Inflammatory macrophage (primary cell): ENCODE measurements at places on chromosomes 7 and 10.

DNA sequence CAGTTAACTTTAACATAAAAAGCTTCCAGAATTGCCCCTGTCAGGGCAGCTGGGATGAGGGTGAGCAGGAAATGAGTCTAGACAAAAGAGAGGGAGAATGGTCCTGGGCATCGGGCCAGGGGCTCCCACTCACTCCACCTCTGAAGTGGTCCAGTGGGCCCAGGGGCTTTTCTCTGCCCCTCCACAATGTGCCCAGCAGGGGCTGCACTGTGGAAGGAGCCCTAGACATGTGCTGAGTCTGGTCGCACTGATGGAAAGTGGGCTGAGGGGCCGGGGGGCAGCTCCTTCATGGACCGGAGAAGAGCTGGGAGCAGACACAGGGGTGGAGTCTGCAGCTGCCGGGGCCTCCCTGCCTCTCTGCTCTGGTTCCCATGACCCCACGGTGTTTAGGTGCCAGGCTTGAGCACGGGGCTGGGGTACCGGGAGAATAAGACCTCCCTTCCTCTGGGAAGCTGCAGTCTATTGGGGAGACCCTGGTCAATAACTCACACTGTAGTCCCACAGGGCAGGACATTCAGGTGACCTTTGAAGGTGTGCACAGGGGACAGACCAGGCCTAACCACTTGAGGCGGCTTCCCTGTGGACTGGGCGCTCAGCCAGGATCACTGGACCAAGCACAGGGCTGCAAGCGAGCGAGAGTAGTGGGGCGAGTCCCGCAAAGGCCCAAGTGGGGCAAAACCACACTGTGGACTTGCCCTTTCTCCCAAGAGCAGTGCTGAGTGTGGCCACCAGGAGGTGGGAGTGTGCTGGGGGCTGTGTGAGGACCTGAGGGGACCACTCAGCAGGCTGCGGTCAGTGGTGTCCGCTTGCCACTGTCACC, 6.1 kb downstream of the ADCY1 start:
- no peak for DNase-seq

GRCh38 chr7:43591558-43592180, 8.8 kb downstream of the STK17A start:
- no peak for DNase-seq

- no peak for DNase-seq
Measured at GRCh38 chr7:32582036-32582435, 86.7 kb downstream of the AVL9 start.

DNA sequence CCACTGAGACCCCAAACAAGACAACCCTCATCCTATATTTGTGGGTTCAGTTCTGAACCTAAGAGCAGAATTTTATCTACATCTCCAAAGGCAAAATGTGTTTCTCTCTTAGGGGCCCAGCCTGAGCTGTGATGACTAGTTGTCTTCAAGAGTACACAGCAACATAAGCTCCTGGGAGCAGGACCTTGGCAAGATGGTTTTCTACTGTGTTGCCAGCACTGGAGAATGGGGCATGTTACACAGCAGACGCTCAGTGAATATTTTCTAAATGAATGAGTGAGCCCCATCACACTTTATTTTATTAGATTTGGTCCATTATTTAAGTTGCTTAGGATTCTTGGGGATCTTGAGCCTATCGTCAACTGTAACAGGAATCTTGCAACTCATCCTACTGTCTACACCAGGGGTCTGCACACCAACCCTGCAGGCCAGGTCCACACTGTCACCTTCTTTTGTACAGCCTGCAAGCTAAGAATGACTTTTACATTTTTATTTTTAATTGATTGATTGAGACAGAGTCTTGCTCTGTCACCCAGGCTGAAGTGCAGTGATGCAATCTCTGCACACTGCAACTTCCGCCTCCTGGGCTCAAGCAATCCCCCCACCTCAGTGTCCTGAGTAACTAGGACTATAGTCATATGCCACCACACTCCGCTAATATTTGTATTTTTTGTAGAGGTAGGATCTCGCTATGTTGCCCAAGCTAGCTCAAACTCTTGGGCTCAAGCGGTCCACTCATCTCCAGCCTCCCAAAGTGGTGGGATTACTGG, 347.1 kb downstream of the FGFR2 start:
- DNase-seq: no peak

DNA sequence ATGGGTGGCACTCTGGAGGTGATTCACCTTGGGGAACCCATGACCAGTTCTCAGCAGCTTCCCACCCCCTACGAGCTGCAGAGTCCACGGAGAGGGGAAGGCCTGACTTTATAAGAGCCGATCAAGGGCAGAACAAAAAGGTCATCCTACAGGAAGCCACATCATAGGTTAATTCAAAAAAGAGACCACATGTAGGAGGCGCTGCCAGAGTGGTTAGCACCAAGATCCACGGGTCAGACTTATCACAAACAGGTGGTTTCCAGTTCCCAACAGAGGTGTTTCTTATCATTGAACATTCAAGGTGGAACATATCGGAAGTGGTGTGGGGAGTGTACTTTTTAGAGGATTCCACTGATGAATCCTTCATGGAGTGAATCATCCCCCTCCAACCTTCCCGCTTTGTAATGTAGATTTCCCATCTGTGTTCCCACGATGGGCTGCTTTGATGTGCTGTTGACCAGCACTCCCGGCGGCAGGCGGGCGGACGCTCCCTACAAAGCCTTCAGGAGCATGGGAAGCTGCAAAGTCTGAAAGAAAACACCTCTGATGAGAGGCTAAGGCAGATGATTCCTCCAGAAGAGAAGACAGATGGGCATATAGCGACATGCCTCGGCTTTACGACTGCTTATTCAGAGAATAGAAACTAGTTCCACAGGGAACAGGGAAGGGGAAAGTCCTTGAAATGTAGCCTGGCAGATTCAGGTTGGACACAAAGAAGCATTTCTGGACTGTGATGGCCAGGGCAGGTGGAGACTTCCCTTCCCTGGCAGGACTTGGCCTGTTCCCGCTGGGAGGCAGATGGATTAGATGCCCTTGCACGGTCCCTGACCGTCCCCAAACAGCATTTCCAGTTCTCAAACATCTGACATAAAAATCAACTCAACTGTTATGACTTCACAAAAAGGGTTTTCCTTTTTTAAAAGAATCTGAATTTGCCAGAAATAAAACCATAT, 66.5 kb downstream of the AFAP1L2 start:
- no peak for DNase-seq

- DNase-seq: no peak
Measured at GRCh38 chr7:142562688-142563087, 186.6 kb upstream of the PRSS1 start.

- DNase-seq: no peak
Measured at GRCh38 chr10:33147013-33147310, 187.5 kb downstream of the NRP1 start.

DNA sequence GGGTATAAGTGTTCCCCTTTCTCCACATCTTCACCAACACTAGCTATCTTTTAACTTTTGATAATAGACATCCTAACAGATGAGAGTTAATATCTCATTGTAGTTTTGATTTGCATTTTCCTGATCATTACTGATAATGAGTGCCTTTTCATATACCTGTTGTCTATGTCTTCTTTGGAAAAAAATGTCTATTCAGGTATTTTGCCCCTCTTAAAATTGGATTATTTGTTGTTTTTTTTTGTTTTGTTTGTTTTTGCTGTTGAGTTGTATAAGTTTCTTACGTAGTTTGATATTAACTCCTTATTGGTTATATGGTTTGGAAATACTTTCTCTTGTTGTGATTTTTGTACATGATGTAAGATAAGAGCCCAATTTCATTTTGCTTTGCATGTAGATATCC, 214.7 kb downstream of the MALRD1 start:
- DNase-seq: no peak

- no peak for DNase-seq
Measured at GRCh38 chr7:23654508-23654907, 25.5 kb upstream of the FAM221A start.

DNA sequence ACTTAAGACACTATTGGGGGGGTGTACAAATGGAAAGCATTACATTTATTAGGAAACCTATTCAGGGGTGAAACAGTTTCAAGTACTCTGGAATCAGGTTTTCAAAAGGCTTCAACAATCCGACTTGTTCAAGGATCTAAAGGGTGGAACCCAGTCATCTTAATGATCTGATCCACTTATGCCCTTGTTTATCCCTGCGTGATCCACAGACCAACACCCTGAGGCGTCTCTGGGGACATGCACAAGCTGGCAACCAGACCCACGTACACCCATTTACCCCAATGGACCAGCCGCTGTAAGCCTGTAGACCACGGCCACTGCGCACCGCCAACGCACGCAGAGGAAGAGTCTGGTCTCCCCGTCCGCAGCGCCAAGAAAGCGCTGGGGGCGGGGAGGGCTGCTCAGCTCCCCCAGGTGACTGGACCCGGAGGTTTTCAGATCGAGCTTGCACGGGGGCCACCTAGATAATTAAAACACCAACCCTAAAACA, 13.4 kb downstream of the HNRNPF start:
- DNase-seq: no peak

DNA sequence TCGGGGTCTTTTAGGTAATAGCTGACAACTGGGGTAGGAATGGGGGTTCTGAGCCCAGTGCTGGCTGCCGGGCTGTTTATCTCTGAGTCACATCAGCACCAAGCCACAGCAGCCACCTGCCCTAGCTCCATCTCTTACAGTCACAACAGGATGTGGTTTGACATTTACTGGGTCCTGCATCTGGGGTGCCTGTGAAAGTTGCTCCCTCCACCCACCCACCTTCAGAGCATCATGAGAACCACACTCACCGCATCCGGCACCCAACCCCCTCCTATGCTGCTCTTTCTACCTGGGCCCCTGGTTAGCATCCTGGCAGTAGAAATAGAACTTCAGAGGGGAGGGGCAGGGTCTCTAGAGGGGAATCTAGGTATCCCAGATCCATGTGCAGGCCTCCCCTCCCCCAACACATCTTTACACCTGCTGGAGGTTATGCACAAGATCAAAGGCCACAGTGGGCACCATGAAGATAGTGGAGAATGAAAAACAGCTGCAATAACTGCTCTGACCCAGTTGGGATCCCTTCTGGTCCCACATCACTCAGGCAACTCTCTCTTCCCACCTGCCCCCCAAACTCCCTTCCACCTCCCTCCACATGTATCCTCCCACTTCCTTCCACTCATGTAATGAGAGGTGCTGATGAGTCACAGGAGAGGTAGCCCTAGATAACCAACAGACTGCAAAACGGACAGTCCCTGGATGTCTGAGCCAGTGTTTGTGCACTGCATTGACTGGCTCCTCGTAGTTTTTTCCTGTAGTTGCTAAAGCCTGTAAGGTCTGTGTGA, 38.2 kb downstream of the PRSS2 start:
- no peak for DNase-seq

DNA sequence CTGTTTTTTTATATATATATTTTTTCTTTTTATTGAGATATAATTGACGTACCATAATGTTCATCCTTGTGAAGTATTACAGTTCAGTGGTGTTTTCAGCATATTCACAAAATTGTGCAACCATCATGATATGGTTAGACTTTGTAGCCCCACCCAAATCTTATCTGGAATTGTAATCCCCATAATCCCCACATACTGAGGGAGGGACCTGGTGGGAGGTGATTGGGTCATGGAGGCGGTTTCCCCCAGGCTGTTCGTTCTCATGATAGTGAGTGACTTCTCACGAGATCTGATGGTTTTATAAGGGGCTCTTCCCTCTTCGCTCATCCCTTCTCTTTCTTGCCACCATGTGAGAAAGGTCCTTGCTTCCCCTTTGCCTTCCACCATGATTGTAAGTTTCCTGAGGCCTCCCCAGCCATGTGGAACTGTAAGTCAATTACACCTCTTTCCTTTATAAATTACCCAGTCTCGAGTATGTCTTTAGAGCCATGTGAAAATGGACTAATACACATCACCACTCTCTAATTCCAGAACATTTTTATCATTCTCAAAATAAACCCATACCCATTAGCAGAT, 73.9 kb upstream of the SMNDC1 start:
- no peak for DNase-seq

DNA sequence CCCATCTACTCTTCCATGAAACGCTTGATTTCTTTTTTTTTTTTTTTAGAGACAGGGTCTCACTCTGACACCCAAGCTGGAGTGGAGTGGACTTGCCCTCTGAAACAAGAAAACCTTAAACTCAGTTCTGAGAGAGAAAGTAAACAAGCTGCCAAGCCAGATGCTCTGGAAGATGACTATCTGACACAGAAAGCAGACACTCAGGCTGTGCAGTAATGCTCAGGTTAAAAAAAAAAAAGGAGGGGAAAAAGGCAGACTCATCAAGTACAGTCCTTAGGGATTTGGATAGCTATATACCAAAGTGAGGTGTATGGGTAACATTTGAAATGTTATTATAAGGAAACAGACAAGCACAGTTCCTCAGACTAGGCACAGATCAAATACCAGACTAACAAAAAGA, 80.5 kb downstream of the IDE start:
- no peak for DNase-seq

- no peak for DNase-seq
Measured at GRCh38 chr10:133277277-133277992, 767 bp upstream of the ADAM8 start.

- no peak for DNase-seq
Measured at GRCh38 chr10:58813573-58813972, 300.9 kb downstream of the BICC1 start.

DNA sequence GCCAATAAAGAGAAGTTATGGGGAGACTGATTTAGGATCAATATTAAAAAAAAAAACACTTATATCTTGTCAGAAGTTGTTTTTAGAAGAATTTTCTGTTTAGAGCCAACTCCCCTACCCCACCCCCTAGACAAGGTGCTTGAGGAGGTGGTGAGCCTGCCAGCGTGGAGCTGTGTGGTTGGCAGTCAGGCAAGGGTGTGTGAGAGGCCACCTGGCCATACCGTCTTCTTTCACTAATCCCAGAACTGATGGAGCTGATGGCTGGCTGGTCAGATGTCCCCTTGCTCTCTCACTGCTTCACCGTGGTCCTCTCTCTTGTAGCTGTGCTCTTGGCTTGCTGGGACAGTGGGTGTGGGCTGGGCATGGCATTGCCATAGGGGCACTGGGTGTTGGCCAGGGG, 34.3 kb downstream of the NACAD start:
- DNase-seq: no peak

- no peak for DNase-seq
Measured at GRCh38 chr7:101781439-101781838, 36.0 kb upstream of the CUX1 start.

GRCh38 chr7:139774376-139774775, 3.4 kb downstream of the HIPK2 start:
- DNase-seq: no peak

DNA sequence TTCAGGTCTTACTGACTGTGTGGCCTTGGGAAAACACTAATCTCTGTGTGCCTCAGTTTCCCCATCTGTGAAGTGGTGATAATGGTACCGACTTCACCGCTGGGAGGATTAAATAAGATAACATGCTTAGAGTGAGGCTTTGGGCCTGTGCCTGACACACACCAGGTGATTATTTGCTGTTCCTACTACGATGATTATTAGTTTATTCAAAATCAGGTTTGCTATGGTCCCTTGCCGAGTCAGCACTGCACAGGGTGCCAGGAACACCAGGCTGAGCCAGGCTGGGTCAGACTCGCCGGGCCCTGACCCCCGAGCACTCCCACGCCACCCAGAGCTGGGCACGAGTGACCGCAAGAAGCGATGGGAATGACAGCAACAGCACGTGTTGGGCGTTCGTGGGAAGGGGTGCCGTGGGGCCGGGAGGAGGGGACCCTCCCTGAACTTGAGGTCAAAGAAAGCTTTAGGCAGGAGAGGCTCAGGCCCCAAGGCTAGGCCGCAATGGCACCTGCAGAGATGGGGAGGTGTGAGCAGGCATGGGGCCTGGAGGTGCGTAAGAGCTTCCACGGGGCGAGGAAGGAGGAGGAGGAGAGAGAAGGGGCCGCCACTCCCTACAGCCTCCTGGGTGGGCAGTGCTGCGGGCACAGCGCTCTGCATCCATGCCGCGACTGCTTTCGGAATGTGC, 325.4 kb downstream of the DNAJB6 start:
- no peak for DNase-seq
